T follicular helper cell (primary cell): ENCODE measurements at places on chromosomes 4 and X.

DNA sequence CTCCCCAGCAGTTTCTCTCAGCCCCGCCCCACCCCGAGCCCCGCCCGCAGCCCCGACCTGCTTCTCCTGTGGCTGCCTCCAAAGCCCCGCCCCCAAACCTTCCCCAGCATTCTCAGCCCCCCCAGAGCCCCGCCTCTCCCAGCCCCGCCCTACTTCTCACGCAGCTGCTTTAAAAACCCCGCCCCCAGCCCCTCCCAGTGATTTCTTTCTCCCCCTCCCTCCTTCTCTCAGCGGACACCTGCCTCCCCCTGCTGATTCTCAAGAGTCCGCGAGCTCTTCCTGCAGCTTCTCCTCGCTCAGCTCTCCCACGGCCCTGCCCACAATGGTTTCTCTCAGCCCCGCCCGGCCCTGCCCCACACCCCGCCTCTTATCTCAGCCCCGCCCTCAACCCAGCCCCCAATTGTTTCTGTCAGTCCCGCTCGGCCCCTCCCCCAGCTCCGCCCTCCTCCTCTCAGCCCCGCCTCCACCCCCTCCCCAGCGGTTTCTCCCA, 636 bp upstream of the EOLA1 start:
- peak; percentile 91 for DNase-seq

DNA sequence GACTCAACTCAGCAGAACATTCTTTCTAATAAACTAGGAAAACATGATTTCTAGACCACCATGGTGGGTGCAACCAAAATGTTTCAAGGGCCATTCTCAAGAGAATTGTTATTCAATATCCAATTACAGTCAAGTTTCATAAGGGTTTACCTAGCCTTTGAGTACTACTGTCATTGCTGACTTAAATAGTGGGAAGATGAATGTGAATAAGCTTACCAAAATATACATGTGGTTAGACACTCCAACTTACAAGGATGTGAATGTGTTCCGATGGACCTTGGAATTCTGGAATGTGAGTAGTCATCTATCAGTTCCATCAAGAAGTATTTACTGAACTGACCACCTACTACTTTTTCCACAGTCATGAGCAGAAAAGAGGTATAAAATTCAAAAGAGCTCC, 16.9 kb downstream of the SH3RF1 start:
- DNase-seq: no peak

DNA sequence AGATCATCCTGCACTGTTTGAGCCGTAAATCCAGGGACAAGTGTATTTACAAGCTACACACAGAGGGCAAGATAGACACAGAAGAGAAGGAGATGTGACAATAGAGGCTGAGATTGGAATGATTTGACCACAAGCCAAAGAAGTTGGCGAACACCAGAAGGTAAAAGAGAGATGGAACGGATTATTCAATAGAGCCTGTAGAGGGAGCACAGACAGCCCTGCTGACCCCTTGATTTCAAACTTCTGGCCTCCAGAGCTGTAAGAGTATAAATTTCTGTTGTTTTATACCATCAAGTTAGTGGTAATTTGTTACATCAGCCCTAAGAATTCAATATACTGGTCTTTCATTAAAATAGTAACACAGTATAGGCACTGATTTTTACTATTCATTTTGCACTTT, 447.8 kb downstream of the FAT4 start:
- DNase-seq: no peak

GRCh38 chr4:32268863-32269262, 1548.7 kb downstream of the PCDH7 start:
- DNase-seq: no peak

- no peak for DNase-seq
Observed at GRCh38 chr4:66625480-66625879, 919.8 kb downstream of the CENPC start.

DNA sequence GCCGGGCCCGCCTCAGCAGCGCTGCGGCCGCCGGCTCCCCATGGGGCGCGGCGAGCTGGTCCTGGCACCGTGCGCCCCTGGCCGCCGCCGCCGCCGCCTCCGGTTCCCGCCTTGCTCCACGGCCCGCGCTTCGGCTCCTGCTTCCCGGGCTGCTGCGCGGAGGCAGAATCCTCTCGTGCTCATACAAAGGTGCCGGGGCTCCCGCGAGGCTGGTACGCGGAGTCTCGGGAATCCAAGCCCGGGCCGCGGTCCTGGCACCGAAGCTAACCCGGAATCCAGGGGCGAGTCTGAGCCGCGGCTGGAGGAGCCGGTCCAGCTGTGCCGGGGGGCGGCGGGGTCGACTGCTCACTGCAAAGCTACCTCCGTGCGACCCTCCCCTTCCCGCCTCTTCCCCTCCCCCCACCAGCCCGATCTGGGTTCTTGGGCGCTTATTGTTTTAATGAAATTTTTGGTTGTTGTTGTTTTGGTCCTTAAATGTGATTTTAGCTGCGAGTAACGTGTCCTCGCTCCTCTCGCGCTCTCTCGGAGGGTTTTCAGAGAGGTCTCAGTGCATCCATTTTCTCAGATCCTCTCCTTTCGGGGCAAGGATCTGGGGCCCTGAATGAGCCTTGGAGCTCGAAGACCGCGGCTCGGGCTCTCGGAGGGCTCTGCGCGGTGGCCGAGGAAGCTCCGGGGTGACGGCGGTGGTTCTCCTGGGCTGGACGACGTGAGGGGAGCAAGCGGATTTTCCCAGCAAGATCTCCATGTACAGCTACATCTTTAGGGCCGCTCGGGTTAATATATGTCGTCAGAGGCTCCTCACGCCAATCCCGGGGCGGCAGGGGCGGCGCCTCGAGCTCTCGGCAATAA, at the start of gene HAND2:
TSS of gene HAND2 (minus strand) at position 753 of the 849 bp plus-strand sequence. CDS start 940 bp downstream, outside the sequence.
- DNase-seq: no peak

- no peak for DNase-seq
Observed at GRCh38 chr4:125115476-125115875, 199.3 kb upstream of the FAT4 start.

- no peak for DNase-seq
Observed at GRCh38 chrX:50407976-50408375, 62.6 kb downstream of the DGKK start.

- DNase-seq: no peak
Observed at GRCh38 chrX:107542500-107542899, 85.8 kb upstream of the PRPS1 start.

DNA sequence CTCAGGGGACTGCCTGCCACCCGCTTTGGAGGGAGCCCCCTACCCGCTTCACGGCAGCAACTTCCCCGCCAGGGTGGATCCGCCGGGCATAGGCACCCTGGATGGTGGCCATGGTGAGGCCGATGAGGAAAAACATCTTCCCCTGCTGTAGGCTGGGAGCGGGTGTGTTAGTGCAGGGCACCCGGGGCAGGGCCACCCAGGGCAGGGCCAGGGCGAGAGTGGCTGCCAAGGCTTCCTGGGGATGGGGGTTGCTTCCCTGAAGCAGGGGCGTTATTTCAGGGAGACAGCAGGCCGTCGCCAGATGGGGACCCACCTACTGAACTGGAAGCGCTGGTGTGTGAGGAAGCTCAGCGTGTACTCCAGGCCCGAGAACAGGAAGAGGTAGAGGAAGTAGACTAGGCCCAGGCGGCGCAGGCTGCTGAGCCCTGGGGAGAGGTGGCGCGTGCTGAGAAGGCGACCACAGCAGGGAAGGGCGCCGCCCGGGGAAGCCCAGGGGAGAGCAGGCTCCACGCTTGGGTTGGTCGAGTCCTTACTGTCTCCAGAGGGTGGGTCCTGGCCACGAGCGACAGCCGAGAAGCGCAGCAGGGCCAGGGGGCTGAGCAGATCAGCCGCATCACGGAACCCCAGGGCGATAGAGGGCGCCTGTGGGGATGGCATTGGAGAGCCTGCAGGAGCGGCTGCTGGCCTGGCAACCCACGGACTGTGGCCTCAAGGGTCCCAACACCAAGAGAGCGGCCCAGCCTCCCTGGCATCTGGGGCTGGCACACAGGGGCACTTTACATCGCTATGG, 31.5 kb downstream of the NOP14 start:
- DNase-seq: peak; percentile 30

- no peak for DNase-seq
Observed at GRCh38 chr4:75696071-75696470, 22.9 kb upstream of the G3BP2 start.

- no peak for DNase-seq
Observed at GRCh38 chr4:159779716-159780115, 676.8 kb downstream of the RAPGEF2 start.

DNA sequence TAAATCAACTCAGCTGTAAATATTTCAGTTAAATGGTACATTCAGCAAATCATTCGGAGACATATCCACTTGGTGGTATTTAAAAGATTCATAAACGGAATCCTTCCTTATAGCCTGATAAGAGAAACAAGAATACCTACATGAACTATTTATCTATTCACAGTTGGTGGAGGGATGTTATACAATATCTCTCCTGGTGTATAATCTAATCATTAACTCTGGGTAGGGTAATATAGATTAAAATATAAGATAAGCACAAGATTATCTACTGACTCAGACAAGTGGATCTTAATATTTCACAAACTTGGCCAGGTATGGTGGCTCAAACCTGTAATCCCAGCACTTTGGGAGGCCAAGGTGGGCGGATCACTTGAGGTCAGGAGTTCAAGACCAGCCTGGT, 164.5 kb upstream of the MAP3K15 start:
- DNase-seq: no peak

GRCh38 chrX:41122664-41123257, 37.5 kb downstream of the USP9X start:
- DNase-seq: no peak
